ENCODE measurements at places on chromosomes 5 and 9.
A peak's percentile ranks its signal among the peaks of the same experiment; 100 is the strongest.

- DNase-seq: no peak
Observed at GRCh38 chr9:3475300-3476020, 50.3 kb downstream of the RFX3 start.

- DNase-seq: no peak
Observed at GRCh38 chr5:14777187-14777586, 94.4 kb downstream of the ANKH start.

DNA sequence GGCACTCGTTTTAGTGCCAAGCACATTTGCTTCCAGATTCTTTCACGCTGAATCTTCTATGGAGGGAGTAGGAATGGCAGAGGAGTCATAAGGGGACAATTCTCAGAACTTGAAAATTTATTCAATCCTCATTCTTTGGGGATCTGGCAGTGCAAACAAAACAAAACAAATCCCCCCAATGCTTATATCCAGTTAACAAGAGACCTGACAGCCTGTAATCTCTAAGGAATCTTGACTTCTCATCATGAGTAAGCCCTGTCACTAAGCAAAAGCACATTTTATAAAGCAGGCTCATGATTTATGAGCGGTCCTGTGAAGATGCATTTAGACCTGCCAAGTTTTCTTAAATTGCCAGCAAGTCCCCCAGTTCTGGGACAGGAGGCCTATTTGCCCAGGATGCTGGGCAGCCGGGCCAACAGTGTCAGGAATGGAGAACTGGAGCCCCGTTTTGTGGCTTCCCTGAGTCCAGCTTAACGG lies 513.9 kb downstream of the CTNND2 start:
- no peak for DNase-seq

DNA sequence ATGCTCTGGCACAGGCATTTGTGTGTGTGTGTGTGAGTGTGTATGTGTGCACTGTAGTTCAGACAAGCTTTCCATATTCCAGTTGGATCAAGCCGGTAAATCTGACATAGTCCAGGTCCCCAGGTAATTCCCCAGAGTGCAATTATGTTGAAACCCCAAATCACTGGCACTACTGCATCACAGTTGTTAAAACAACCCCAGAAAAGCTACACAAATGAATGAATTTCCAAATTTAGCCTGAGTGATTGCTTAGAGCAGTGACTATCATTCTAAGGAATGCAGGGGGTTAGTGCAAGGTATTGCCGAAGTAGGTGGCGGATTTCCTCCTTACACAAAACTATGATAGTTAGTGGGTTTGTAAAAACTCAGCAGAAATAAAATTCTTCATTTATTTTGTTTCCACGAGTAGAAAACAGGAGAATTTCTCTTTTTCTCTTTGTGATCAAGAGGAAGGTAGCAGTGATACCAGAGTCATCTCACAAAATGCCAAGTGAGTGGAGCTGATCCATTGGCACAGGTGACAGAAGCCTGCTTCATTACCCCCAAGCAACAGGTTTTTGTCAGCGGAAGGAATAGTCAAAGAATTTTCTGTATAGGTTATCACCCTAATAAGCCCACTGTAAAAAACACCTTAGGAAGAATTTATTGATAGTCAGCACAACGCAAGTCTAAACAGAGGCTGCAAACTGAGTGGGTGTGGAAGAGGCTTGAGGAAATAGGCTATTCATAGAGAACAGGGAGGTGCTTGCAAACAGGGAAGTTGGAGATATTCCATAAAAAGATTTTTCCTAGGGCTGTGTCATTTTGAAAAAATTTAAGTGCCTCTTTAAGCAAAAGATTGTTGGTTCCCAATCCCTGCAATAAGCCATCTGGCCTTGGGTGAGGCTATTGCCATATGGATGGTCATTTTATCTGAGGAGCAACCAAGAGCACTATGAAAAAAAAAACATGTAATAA lies 385.1 kb downstream of the CHSY3 start:
- peak; percentile 61 for DNase-seq

DNA sequence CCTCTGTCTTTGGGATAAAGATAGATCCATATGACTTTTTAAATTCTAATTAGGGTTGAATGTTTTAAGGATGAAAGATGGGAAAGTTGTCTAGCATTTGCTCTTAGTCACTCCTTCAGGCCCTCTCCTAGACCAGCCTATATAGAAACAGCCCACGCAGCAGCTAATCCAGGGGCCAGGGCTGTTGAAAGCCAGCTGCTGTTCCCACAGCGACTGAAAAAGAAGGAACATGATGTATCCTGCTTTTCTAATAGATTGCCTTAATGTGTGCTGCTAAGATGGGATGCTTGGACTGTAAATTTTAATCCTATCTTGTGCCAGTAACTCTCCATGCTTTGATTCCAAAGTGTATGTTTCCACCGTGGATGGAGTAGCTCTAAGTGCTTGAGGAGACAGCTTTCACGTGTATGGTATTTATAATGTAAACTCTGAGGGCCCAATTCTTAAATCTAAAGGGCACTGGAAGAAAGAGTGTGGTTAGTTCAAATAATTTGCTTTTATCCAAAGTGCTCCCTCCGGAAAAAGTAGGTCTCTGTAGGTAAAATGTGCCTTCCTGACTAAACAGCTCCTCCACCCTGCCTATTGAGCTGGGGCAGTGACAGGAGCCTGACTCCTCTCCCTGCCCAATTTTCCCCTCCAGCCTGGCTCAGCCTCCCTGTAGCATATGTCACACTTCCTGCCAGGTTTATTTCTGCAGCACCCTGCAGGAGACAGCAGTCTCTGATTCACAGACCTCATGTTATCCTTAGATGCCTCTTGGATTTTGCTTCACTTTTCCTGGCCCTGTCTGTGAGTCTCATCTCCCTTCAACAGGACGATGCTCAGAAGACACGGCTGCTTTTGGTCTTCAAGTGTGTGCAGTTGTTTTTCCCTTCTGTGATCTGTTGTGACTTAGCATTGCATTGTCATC lies 33.2 kb downstream of the SLC36A1 start:
- peak; percentile 73 for DNase-seq

- no peak for DNase-seq
Observed at GRCh38 chr5:72503888-72504491, 3.2 kb downstream of the ZNF366 start.
